ENCODE measurements at places on chromosomes 13 and 19. TPM values are rescaled to one million over a fixed set of nuclear protein-coding genes. Genes with fewer than 3 reads are reported as not detected.

- H3K4me1 ChIP-seq, result no peaks in the 10 kb centered on the region
- no peak overlapping the region for H3K27ac ChIP-seq
- DNase-seq, result no peak
- H3K27me3 ChIP-seq, result no peaks in the 10 kb centered on the region
- H3K4me3 ChIP-seq, result no peak overlapping the region
These were observed 72.4 kb upstream of the CLDN10 start for GRCh38 chr13:95480131-95480545.

- no peak overlapping the region for H3K27ac ChIP-seq
- no peak for DNase-seq
- H3K4me1 ChIP-seq, result peaks cover 5% of the 10 kb centered on the region
- H3K27me3 ChIP-seq, result no peaks in the 10 kb centered on the region
- H3K4me3 ChIP-seq, result no peak overlapping the region
These were observed 8.1 kb upstream of the ZNF579 start for GRCh38 chr19:55588738-55589137.

The CHST8 gene
- not detected for total RNA-seq

GRCh38 chr13:63741029-63741813, 2325.6 kb upstream of the PCDH20 start:
- no peaks in the 10 kb centered on the region for H3K4me1 ChIP-seq
- H3K27ac ChIP-seq, result no peak overlapping the region
- no peak overlapping the region for H3K4me3 ChIP-seq
- H3K27me3 ChIP-seq, result no peaks in the 10 kb centered on the region

Data from Caco-2 (cell line).